ENCODE measurements at places on chromosomes 1 and 21.

DNA sequence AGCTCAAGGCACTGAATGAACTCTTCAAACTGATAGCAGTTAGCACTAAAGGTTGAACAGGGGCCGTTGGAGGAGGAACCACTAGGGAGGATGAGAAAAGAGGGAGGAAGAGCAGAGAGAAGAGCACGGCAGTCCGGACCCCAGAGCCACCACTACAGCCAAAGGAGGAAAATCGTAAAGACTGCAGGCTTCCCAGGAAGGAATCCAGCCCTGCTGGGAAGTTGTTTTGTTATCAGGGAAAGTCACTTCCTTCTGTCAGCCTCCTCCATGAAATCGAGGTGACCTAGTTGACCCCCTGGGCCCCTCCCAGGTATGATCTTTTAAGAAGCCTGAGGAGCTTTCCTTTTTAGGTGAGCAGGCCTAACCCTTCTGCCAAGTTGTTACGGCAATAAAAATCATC lies 88.2 kb downstream of the PBX1 start:
- DNase-seq: no peak

DNA sequence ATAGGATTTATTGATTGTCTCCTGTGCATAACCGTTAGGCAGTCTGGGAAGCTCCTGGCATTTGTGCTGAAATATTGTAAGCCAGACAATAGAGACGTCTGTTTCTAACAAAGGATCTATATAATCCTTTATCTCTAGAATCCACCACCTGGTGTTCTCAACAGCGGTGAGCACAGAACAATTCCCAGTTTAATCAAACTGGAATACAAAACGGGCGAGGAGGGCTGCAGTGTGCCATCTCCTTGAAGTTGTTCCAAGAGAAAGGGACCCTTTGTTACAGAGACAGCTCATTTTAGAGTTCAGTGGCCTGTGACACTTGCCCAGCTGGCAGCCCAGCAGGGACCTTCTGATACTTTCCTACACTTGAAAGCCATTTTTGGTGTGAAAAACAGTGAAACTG lies 162.8 kb upstream of the IVNS1ABP start:
- DNase-seq: no peak

DNA sequence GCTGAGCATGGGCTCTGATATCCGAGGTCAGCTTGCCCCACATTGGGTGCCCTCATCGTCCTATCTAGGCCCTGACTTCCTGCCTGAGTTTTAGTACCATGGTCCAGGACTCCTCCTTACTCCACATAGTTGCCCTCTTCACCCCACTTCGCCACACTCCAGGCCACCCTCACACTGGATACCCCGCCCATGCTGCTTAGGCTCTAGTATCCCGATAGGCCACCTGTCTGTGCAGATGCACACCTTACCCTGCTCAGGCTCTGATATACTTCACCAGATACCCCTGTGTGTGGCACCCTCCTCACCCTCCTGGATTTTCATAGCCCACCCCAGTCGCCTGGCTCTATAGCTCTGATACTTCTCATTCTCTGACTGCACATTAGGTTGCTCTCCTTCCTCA lies 145.5 kb upstream of the SERTAD4 start:
- no peak for DNase-seq

DNA sequence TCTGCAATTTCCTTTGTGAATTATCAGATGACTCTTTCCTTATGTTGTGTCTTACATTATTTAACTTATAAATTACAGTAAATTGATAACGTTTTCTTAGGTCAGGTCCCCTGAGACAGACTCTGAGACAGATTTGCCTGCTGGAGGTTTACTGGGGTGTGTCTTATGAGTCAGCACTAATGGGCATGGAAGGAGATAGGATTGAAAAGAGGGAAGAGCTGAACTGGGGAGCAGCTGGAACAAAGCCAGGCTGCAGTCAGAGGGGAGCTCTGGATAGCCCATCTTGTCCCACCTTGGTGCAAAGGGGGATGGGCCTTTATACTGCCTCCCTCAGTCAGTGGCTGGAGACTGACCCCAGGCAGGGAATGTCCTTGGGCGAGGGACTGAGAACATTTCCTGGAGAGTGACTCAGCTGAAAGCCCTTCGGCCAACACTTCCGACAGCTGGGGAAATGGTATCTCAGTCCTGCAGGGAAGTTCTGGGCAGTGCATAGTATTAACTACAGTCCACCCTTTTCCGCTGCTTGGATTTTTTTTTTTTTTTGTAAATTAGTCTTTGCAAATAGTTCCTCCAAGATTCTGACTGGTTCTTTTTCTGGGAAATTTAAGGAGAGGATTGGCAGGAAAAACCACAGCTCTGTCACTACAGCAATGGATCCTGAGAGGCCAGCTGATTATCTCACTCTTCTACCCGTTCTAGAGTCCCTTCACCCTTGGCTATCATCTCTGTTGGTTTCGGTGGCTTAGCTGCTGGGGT lies 39.1 kb upstream of the CDC42BPA start:
- DNase-seq: peak; percentile 45

DNA sequence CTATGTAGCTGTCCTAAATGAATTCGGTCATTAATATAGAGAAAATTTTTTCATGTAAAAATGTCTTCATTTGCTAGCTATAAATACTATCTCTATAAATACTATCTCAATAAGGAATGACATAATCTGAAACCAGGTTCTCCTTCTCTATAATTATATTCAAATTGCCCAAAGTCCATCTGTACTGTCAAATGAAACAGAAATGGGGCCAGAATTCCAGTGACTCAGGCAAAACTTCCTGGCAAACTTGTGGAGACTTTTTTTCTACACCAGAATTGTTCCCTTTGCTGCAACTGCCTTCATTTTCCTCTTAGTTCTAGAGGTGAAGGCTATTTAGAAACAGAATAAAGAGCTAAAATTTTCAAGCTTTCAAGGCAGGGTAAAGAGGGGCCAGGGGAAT lies 152.5 kb downstream of the KCNH1 start:
- no peak for DNase-seq

DNA sequence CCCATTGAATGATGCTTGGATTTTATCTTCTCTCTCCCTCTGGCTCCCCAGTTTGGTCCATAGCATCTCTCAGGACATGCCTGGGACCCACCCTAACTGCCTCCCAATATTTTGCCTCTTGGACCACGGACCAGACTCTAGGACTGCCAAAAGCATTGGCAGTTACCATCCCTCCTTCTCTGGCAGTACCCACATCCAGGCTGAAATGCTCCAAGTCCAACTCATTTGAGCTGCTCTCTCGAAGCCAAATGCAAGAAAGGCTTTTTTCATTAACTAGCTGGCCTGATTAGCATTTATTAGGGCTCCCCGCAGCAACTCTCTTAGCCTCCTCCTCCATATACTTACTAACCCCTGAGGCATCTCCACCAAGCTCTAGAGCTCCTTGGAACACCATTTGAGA lies 140.0 kb upstream of the GRIK3 start:
- DNase-seq: no peak

DNA sequence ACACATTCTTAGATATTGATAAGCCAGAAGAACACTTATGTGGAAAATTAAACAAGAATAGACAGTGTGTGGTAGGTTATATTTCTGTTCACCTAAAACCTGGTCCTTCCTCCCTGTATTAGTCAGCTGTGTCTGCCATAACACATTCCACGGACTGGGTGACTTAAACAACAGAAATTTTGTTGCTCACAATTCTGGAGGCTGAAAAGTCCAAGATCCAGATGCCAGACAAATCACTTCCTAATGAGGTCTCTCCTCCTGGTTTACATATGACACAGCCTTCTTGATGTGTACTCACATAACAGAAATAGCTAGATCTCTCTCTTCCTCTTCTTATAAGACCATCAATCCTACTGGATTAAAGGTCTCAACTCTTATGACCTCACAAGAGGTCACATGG lies 25.7 kb downstream of the JMJD4 start:
- DNase-seq: no peak

GRCh38 chr1:32073299-32074229 lies 825 bp downstream of the TMEM39B start:
- peak; percentile 25 for DNase-seq

- DNase-seq: no peak
Measured at GRCh38 chr21:44458971-44459711, 3.8 kb downstream of the LRRC3 start.

DNA sequence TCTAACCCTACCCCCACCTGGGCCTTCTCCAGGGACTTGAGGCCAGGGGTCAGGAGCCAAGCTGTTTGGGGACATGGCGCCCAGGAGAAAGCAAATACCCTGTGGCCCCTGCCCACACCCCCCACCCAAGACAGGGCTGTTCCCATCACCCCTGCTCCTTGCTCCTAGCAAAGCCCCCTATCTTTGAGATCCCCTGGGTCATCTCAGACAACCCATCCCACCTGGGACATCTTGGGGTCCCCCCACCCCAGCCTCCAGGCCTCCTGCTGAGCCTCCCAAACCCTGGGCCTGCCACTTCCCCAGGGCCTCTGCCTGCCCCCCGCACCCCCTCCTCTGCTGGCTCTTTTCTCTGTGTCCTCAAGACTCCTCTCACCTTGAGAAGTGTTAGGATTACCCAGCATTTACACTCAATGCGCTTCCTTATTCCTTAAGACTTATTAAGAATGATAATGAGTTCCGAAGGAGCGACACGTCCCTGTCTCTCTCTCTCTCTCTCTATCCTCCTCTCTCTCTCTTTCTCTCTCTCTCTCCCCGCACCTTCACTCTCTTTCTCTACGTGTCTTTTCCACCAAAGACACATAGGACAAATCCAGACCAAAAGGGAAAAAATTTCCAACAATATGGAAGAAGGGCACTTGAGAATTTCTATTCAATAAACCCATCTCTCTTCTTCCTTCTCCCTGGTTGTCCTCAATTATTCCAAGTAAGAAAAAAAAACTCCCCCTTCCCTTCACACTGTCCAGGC lies 7.2 kb downstream of the CASZ1 start:
- DNase-seq: no peak

GRCh38 chr1:28259934-28260802 lies 850 bp downstream of the SESN2 start:
- DNase-seq: no peak

DNA sequence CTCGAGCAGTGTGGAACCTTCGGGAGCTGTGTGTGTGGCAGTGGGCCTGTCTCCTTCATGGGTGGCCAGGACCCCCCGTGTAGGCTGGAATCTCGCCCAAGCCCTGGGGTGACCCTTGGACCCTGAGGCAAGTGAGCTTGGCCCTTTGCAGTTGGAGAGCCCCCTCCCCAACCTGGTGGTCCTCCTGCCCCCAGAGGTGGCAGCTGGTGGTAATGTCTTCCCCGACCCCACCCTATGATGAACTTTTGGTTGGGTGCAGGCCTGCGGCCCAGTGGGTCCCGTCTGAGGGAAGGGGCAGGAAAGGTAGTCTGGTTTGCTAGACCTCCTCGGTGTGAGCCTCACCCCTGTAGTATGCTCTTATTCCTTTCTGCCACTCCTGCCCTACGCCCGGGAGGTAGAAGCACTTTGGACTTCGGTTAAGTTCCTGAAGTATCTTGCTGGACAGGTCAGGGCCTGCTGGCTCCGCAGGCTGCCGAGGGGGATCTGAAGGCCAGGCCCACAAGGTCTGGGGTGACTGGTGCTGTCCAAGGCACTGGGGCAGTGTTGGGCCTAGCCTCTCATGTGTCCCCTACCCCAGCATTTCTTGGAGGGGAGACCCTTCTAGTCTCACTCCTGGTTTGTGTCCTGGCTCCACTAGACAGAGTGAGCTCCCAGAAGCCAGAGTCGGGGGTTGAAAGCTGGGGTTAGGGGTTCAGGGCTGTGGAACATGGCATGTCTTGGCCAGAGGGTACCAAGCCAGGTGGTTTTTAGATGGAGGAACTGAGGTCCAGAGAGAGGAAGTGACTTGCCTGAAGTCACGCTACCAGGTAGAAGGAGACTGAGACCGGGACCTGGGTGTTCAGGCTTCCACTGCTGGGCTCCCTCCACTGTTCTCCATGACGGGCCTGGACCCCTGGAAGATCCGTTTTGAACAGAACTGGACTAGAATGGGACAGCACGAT lies 1.8 kb downstream of the ZNF362 start:
- no peak for DNase-seq

DNA sequence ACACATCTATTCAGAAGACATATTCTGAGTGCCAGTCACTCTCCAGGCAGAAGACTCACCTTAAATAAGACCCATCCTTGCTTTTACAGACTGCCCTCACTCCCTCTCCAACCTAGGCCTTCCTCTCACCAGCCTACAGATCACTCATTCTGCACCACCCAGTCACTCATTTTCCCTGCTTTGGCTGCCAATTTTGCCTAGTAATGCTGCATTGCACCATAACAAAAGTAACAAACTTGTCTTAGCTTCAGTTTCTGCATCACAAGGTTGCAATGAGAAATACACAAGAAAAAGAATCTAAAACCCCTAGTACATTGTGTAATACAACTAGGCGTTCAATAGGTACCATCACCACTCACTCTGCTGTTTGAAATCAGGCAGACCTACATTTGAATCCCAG lies 292.4 kb downstream of the PLPP3 start:
- no peak for DNase-seq

DNA sequence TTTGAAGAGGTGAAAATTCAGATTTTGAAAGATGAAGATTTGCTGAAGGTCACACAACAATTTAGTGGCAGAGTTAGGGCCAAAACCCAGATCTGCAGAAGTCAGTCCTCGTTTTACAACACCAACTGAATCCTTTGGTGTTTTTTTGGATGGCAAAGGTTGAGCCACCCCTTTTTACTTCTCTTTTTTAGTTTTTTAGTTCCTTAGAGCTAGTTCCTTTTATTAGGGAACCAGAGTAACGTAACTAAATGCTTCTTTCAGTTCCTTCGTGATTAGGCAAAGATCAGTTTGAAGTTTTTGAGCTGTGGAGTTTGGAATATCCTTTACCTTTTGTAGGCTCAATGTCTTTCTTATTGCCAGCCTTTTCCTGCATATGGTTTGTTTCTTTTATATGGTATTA lies 67.9 kb upstream of the ARID1A start:
- DNase-seq: no peak

- no peak for DNase-seq
Measured at GRCh38 chr1:67880056-67880601, 46.9 kb upstream of the GNG12 start.

DNA sequence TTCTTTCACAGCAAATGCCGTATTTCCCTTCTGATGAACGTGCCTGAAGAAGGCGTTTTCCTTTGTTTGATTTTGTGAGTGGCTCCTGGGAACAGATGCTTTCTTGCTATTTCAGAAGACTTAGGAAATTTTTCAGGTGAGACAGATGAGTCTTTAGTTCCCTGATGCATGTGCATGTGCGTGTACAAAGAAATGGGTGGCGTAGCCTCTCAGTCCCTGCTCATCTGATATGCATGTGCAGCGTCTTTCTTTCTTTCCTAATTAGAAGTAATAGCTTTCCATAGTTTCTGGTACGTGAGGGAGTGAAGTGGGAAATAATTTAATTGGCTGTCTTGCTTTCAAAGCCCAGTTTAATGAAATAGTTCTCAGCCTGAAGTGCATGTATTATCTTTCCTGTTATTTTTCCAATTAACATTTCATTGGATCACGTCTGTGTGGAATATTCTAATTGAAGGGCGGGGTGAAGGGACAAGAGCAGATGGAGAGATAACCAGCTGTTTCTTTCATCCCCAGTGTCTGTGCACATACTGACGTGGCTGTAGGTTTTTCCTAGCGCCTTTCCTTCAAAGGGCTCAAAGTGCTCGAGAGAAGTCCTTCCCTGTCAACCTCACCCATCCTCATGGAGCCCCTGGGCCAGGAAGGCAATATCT lies 104.3 kb downstream of the FAM78B start:
- no peak for DNase-seq

- no peak for DNase-seq
Measured at GRCh38 chr1:11652203-11652780, 1.9 kb downstream of the FBXO2 start.

- no peak for DNase-seq
Measured at GRCh38 chr1:110471131-110471530, 20.2 kb downstream of the PROK1 start.
